ENCODE measurements at places on chromosomes 16 and 17. TPM values are rescaled to one million over a fixed set of nuclear protein-coding genes. Genes with fewer than 3 reads are reported as not detected.

DNA sequence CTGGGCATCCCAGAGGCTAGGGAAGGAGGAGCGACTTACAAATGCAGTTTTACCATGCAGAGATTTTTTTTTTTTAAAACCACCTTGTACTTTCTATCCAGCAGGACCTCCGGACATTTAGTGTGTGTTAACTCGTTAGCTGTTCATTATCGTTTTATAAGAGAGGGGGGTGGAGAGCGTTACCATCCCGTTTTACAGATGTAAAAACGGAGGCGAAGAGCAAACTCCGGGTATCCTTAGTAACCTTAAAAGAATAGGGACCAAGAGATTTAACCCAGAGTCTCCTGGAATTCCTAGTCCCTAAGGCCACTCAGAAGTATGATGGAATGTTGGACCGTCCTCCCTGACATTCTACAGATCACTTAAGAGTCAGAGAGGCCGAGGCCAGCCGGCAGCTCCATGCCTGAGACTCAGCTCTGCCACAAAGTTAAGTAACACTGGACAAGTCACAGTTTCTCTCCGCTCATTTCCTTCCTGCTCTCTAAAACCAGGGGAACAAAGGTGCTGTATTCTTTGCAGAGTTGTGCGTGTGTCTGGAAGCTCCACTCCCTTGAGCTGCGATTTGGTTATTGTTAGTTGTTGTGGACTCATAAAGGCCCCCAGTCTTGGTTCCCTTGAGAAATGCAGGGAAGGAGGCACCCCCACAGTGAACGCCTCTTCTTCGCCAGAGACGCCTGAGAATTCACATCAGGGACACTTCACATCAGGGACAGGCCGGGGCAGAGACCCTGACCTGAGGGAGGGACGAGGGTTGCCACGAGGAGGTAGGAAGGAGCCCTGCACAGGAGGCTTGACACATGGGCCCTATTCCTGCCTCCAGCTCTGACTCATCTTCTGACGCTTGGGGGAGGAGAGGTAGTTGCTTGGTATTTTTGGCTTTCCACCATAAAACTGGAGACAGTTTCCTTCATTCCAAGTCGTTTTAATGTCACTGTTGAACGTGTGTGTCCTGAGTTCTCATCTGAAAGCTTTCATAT lies 1.2 kb downstream of the DUSP14 start:
- DNase-seq = peak; percentile 64

DNA sequence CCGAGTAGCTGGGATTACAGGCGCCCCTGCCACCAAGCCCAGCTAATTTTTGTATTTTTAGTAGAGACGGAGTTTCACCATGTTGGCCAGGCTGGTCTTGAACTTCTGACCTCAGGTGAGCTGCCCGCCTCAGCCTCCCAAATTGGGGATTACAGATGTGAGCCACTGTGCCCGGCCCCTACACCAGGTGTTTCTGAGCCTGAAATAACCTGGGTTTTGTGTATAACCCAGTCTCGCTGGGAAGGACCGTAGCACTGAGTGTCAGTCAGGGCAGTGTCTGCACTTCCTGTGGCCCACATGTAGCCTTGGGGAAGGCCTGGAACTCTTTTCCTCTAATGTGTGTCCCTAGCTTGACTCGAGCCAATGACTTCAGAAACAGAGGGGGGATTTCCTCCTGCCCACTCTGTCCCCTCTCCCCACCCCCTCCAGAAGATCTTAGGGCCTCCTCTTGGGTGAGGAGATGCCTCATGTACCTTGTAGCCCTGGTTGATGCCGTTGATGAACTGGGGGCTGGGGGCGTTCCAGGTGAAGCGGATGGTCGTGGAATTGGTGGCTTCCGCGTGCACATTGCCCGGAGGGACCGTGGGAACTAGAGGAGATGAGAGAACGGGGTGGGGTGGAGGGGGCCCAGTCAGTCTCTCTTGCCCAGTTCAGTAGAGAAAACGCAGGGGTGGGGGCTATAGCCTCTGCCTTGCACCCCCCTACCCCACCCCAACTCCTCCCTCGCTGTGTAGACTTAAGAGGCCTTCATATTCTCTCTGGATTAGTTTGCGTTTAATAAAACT lies 102.6 kb upstream of the CDC42EP4 start:
- DNase-seq = no peak

- DNase-seq = no peak
These were observed 124.3 kb upstream of the IRX5 start for GRCh38 chr16:54806378-54806777.

GRCh38 chr16:55453909-55454308 lies 25.1 kb upstream of the MMP2 start:
- no peak for DNase-seq

DNA sequence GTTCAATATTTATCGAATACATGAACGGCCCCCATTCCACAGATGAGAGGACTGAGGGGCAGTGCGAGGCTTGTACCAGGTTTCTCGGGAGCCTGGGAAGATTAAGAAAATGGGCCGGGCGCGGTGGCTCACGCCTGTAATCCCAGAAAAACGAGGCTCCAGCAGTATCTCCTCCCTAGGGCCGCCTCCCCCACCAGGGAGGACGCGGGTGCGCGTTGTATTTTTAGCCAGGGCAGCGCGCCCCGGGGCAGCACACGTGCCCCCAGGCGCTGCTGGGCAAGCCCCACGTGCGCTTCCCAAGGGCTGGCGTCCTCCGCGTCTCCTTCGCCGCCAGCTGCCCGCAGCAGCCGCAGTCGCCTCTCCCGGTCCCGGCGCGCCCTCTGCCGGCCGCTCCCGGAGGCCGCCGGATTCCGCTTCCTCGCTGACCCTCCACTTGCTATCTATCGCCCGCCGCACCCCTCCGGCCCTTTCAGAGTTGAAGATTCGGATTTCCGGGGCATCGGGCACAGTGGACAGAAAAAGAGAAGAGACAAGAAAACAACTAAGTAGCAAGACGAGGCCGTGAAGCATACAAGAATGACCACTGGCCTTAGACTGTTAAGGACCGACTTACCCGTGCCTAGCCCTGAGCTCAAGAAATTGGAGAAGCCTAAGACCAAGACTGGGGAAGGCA lies 1.9 kb upstream of the YBX2 start:
- peak; percentile 56 for DNase-seq

DNA sequence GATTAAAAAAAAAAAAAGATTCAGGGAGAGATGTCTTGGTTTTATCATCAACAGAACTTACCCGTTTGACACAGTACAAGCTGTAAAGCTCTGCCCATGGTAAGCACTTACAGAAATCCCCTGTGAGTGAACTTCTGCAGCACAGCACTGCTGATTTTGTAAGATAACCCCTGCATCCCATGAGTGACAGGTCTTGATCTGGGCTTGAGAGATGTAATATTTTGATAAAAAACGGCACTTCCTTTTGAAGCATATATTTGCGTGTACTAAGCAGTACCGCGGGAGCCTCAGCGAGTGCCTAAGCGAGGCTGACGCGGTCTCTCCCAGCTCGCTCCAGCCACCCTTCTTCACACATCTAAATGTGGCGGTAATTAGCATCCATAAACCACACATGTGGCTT lies 50.5 kb downstream of the IKZF3 start:
- DNase-seq = no peak

DNA sequence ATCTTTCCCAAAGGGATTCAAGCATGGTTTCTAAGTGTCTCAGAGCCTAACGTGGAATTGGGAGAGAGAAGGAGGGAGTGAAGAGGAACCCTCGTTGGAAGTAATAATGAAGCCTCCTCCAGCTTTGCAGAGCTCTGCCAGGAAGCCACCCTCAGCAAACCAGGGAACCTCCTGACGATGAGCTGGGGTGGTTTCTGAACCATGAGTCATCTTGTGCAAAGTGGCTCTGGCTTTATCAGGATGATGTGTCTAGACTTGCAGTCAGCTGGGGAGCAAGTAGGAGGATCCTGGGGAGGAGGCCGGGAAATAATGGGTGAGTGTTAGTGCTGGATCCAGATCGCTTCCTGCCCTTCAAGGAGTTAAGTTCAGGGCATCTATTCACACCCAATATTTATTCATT lies 191.7 kb upstream of the RBFOX1 start:
- DNase-seq = no peak

GRCh38 chr17:52237151-52237550 lies 78.6 kb upstream of the CA10 start:
- DNase-seq = no peak

DNA sequence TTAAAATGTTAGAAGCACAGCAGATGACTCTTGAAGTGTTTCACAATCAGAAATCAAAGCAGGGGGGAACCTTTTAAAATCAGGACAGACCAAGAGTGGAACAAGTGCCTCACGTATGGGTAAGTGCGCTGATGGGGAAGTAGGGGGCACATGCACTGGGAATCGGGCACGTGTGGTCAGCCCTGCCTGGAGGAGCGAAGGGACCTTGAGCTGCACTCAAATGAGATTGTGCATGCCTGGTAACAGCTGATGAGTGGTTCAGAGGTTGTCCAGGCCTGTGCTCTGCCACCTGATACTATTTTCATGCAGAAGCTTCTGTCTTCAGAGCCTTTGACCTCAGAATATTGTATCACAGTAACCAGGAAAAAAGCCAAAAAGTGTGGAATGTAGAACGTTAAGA lies 13.7 kb upstream of the XYLT2 start:
- DNase-seq = no peak

- no peak for DNase-seq
These were observed 5.2 kb upstream of the ZNF821 start for GRCh38 chr16:71889147-71889546.

GRCh38 chr16:66622863-66623262 lies 18.4 kb downstream of the CMTM3 start:
- DNase-seq = no peak

GRCh38 chr17:72270273-72270924 lies 149.6 kb downstream of the SOX9 start:
- DNase-seq = no peak

GRCh38 chr16:55495616-55496289 lies 13.1 kb upstream of the LPCAT2 start:
- DNase-seq = peak; percentile 65

- peak; percentile 86 for DNase-seq
These were observed 25.2 kb upstream of the CAPN15 start for GRCh38 chr16:502179-502943.

DNA sequence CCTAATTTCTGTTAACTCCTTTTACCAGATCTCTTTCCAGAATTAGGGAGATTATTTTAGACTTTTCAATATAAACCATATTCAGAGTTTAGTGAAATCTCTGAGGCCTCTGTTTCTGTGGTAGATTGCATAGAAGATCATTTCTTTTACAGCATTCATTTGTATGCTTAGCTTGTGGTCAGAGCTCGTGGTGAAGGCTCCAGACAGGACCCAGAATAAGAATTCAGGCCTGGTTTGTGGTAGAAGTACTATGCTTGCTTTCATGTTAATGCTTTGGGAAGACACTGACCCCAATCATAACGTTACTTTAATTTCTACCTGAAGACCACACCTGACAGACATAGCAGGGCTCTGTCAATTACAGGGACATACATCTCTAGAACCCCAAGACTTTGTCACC lies 258.1 kb downstream of the FTO start:
- DNase-seq = no peak

- DNase-seq = no peak
These were observed 163.0 kb downstream of the ABCA8 start for GRCh38 chr17:68792042-68792685.

DNA sequence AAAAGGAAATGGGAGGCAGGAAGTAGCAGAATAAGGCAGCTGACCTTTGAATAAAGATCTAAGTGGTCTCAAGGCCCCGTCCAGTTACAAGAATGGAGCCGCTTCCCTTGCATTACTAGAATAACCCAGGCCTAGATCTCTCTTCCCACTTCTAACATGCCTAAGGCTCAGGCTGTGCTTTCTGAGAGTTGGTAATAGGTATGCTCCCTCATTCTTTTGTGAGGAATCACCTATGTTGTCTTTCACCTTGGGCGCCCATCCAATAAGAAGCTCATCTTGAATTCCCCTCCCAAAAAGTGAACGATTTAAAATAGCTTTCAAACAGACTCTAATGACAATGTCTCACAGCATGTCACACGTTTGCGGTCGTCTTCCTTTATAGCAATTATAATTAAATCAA lies 101.2 kb downstream of the KCNJ2 start:
- no peak for DNase-seq

GRCh38 chr17:80428796-80429195 lies 13.8 kb downstream of the ENDOV start:
- DNase-seq = no peak

DNA sequence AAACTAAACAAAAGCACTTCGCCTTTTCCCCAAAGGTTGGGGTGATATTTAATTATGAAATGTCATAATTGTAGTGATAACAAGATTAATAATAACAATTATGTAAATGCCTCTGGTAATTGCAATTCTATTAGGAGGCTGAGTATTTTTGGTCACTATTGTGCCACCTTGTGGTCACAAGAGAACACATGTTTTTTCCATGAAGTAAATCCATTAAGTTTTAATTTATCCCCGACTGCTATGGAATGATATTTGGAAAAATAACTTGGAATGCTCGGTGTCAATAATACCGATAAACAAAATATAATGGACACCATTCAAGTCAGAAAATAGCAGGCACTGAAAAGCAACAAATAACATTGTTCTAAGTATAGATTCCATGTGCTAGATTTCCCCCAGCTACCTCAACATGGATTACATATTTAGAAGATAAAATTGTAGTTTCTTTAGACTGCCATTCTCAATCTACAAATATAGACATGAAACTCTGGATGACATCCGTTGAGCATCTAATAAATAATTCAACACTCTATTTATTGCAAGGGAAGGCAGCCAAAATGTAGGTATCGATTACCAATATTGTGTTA lies 25.0 kb upstream of the KCNJ2 start:
- peak; percentile 15 for DNase-seq

DNA sequence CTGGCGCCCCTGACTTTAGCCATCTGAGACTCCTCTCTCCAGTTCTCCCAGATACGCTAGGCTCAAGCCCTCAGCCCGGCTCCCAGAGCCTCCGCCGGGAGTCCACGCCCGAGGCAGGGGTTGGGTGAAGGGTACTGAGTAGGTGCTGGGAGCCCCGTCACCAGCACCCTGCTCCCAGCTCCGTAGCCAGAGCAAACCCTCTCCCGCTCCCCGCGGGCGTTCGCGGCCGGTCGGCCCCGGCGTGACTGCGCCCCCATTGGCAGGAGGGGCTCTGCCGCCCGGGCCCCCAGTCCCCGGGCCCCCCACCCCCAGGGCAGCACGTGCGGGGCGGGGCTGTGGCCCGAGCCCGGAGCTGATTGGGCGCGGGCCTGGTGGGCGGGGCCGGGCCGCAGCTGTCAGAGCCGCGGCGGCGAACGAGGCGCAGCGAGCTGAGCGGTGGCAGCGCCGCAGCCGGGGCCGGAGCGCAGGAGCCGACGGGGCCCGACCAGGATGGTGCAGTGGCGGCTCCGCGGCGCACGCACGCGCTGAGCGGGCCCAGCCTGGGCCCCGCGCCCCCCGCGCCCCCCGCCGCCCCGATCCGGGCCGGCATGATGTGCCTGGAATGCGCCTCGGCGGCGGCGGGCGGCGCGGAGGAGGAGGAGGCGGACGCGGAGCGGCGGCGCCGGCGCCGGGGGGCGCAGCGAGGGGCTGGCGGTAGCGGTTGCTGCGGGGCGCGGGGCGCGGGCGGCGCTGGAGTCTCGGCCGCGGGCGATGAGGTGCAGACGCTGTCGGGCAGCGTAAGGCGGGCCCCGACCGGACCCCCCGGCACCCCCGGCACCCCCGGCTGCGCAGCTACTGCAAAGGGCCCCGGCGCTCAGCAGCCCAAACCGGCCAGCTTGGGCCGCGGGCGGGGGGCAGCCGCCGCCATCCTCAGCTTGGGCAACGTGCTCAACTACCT lies at the start of gene SPNS2:
Gene SPNS2, plus strand, starts transcription at position 421 of the 937 bp plus-strand sequence. Its CDS starts 167 bp downstream, at position 588.
- no peak for DNase-seq

Gene FKBP10
- total RNA-seq = 46.5 TPM

Gene NPIPB2
- total RNA-seq = not detected

Gene TBX6
- total RNA-seq = 0.24 TPM

Gene RNF112
- not detected for total RNA-seq

Gene C16orf54
- total RNA-seq = not detected

Gene OSGIN1
- 18.1 TPM for total RNA-seq

All from HepG2 (cell line).